T-helper 17 cell (primary cell): ENCODE measurements at places on chromosomes 2 and 18.

- no peak for DNase-seq
Measured at GRCh38 chr18:29157057-29157780, 980.3 kb upstream of the CDH2 start.

GRCh38 chr2:224072541-224073188 is 33.6 kb upstream of the SERPINE2 start:
- no peak for DNase-seq

GRCh38 chr2:230400041-230400440 is 16.0 kb upstream of the SP100 start:
- DNase-seq = no peak

- no peak for DNase-seq
Measured at GRCh38 chr2:121220995-121221394, 64.0 kb downstream of the TFCP2L1 start.

- no peak for DNase-seq
Measured at GRCh38 chr2:121037480-121037879, 247.5 kb downstream of the TFCP2L1 start.

GRCh38 chr2:49111006-49111405 is 43.3 kb downstream of the FSHR start:
- no peak for DNase-seq

DNA sequence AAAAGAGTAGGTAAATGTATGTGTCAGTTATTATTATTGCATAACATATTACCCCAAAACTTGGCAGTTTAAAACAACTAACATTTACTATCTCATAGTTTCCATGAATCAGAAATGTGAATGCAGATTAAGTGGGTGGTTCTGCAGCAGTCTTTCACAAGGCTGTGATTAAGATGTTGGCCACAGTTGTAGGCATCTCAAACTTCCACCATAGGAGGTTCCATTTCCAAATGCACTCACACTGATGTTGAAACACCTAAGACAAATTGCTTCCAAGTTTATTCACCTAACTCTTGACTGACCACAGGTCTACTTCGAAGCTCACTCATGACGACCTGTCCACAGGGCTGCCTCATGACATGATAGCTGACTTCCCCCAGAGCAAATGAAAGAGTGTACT is 360.8 kb downstream of the GRB14 start:
- no peak for DNase-seq

- no peak for DNase-seq
Measured at GRCh38 chr18:23228102-23229061, 93.1 kb downstream of the CABLES1 start.

- no peak for DNase-seq
Measured at GRCh38 chr2:217510771-217511291, 492.0 kb downstream of the TNS1 start.

DNA sequence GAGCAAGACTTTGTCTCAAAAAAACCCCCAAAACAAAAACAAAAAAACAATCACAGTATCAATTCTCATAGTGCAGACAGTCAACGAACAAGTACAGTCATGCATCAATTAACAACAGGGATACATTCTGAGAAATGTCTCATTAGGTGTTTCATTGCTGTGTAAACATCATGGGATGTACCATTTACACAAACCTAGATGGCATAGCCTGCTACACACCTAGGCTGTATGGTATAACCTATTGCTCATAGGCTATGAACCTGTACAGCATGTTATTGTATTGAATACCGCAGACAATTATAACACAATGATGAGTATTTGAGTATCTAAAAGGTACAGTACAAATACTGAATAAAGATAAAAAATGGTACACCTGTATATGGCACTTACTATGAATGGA is 67.8 kb upstream of the LMAN1 start:
- DNase-seq = no peak

- DNase-seq = no peak
Measured at GRCh38 chr2:239599299-239599698, 198.5 kb upstream of the HDAC4 start.

- peak; percentile 90 for DNase-seq
Measured at GRCh38 chr2:241443486-241444223, 64.7 kb downstream of the STK25 start.

- DNase-seq = no peak
Measured at GRCh38 chr2:48514348-48515003, 15.5 kb upstream of the STON1 start.

GRCh38 chr2:156399950-156400705 is 36.1 kb upstream of the GPD2 start:
- peak; percentile 27 for DNase-seq
